ENCODE measurements at places on chromosomes 13 and 19.

DNA sequence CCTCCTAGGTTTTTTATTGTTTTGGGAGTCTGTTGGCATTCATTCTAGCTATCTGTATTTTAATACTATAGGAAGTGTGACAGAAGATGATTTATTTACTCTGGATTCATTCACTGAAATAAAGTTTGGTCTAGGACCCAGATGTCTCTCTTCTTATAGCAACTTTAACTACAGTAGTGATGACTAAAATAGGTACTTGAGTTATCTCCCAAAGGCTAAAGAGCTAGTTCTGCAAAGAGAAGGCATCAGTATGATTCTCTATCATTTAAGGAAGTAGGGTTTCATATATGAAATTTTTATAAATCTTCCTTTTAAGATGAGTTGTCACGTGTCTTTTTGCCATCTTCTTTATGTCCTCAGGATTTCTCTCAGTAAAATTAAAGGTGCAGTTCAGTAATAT lies 507.4 kb downstream of the KCTD12 start:
- no peaks in the 10 kb centered on the region for H3K27me3 ChIP-seq
- H3K4me3 ChIP-seq: no peak overlapping the region
- H3K4me1 ChIP-seq: no peaks in the 10 kb centered on the region
- H3K27ac ChIP-seq: no peak overlapping the region

GRCh38 chr19:48480183-48480557 lies 11.0 kb downstream of the CYTH2 start:
- H3K36me3 ChIP-seq: peaks cover 21% of the 10 kb centered on the region
- H3K27me3 ChIP-seq: no peaks in the 10 kb centered on the region
- H3K4me3 ChIP-seq: no peak overlapping the region

GRCh38 chr13:39463611-39464010 lies 139.4 kb downstream of the LHFPL6 start:
- H3K27me3 ChIP-seq: no peaks in the 10 kb centered on the region
- no peaks in the 10 kb centered on the region for H3K36me3 ChIP-seq

DNA sequence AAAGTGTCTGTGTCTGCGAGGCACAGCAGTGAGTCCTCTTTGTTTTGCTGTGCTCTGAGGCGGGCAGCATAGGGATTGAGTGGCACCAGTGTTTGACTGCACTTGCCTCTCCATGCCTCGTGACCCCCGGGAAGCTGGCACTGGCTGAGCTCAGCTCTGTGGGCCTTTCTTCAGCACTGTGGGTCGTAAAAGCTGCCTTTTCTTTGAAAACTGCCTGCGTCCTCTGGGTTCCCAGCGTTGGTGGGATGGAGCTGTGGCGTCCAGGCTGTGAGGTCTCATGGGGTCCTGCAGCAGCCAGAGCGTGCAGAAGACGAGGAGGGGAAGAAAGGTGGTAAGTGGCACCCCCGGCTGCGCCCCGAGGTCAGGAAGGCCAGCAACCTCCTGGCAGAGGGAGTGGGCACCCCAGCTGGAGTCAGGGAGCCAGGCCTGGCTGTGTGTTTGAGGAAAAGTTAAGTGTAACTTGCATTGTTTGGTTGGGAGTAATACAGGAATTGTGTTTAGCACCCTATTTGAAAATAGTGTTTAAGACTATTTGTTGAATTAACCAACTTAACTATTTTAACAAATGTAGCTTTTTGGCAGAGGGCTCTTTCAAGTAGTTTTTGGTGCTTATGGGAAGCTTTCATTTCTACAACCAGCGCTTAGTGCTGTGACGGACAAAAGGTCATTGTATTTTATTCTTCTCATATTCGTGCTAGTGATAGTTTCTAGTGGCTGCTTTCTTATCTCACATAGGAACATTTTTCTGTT lies 79.3 kb upstream of the TEX29 start:
- H3K27ac ChIP-seq: no peak overlapping the region
- DNase-seq: peak; percentile 30
- H3K36me3 ChIP-seq: peaks cover 11% of the 10 kb centered on the region

GRCh38 chr19:5068233-5069072 lies 99.5 kb downstream of the KDM4B start:
- no peaks in the 10 kb centered on the region for H3K4me1 ChIP-seq
- H3K36me3 ChIP-seq: peaks cover 8% of the 10 kb centered on the region
- no peak overlapping the region for H3K27ac ChIP-seq

DNA sequence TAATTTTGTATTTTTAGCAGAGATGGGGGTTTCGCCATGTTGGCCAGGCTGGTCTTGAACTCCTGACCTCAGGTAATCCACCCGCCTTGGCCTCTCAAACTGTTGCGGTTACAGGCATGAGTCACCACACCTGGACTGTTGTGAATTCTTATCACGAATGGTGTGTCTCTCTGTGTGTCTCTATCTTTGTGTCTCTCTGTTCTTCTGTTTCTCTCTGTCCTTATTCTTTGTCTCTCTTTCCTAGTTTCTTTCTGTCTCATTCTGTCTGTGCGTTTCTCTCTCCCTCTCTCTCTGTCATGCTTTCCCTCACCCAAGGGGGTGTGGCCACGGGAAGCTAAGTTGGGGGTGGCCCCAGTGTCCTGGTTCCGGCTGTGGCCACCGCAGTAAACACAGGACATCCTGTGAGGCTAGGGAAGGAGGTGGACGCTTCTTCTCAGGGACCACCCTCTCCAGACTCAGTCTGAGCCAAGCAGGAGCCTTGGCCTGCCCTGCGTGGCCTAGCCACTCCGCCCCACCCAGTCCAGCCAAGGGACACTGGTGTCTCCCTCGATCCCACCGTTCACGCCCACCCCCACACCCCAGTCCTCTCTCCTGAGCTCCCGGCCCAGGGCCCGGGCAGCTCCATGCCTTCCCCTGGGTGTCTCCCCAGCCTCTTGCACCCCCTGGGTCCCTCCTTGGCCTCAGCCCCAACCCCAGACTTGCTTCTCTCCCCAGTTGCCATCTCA lies 3.9 kb upstream of the PRX start:
- peak overlapping the region; percentile 88 for H3K27ac ChIP-seq
- no peak overlapping the region for H3K4me3 ChIP-seq
- H3K4me1 ChIP-seq: peaks cover 8% of the 10 kb centered on the region

GRCh38 chr19:56765137-56765536 lies 75.4 kb downstream of the PEG3 start:
- no peaks in the 10 kb centered on the region for H3K27me3 ChIP-seq
- peak; percentile 89 for DNase-seq
- peak overlapping the region; percentile 90 for H3K4me3 ChIP-seq
- H3K27ac ChIP-seq: no peak overlapping the region

DNA sequence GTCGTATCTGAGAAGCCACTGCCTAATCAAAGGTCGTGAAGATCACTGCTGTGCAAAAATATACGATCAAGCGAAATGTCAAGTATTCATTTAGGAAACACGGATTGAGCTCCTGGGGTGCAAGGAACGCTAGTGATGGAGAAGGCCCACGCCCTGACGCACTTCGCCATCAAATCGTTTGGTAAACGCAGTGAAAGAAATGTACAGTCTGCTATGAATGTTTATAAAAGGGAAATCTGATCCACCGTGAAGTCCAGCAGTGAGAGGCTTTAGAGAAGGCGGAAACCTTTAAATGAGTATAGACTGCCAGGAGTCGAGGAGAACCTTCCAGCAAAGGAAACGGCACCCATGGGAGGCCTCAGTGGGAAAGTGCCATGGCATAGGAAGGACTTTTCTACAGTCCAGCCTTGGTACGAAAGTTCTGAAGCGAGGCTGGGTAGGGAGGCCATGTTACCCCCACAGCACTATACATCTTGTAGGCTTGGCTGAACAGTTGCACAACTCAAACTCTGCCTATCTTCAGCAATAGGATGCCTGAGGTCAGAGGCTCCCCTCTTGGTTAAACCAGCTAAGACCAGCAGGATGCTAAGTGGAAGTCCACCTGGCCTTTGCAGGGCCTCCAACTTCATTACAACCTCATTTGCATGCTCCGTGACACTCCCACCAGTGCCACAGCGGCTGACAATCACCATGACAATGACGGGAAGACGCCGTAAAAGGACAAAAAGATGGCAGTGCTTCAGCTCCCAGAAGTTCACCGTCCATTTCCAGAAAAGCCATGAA lies 20.4 kb downstream of the PCID2 start:
- no peak overlapping the region for H3K27ac ChIP-seq
- no peak overlapping the region for H3K4me3 ChIP-seq
- DNase-seq: no peak
- no peaks in the 10 kb centered on the region for H3K4me1 ChIP-seq

GRCh38 chr19:49978324-49978723 lies 17.4 kb upstream of the SIGLEC11 start:
- H3K4me1 ChIP-seq: no peaks in the 10 kb centered on the region
- H3K4me3 ChIP-seq: no peak overlapping the region
- no peak overlapping the region for H3K27ac ChIP-seq
- H3K27me3 ChIP-seq: no peaks in the 10 kb centered on the region
- no peak for DNase-seq

- no peaks in the 10 kb centered on the region for H3K27me3 ChIP-seq
- no peaks in the 10 kb centered on the region for H3K4me1 ChIP-seq
- DNase-seq: peak; percentile 25
- no peak overlapping the region for H3K4me3 ChIP-seq
- no peaks in the 10 kb centered on the region for H3K36me3 ChIP-seq
- no peak overlapping the region for H3K27ac ChIP-seq
These were observed 27.2 kb upstream of the CBY2 start for GRCh38 chr13:45674908-45675307.

DNA sequence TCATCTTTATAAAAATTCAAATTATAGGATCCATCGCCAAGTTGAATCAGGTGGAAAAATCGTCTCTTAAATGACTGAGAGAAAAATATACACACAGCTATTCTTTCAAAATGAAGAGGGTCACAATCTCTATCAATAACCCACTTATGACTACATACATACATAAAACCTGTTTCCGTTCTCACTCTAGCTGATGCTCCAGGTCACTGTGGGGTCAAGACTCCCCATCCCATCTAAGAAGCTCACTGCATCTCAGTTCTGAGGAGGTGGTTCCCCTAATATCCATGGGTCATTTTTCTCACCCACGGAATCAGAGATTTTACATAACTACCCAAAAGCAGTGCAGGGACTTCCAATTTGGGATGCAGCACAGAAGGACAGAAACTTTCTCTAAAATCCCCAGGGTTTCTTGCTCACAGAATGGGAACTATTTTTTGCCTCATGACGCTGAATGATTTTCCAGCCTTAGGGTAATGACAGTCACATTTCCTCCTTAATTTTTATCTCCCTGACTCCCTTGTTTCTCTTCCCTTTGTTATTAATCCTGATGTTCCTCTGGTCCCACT lies 56.8 kb downstream of the DOCK9 start:
- H3K4me1 ChIP-seq: no peaks in the 10 kb centered on the region
- DNase-seq: no peak
- no peak overlapping the region for H3K27ac ChIP-seq
- no peaks in the 10 kb centered on the region for H3K36me3 ChIP-seq
- no peak overlapping the region for H3K4me3 ChIP-seq

- H3K27ac ChIP-seq: no peak overlapping the region
- no peak for DNase-seq
- H3K4me1 ChIP-seq: peaks cover 6% of the 10 kb centered on the region
- H3K36me3 ChIP-seq: no peaks in the 10 kb centered on the region
These were observed 22.4 kb upstream of the RNF113B start for GRCh38 chr13:98199480-98199879.

GRCh38 chr13:57640607-57641006 lies 9.1 kb downstream of the PCDH17 start:
- no peaks in the 10 kb centered on the region for H3K36me3 ChIP-seq
- no peak overlapping the region for H3K4me3 ChIP-seq
- no peak overlapping the region for H3K27ac ChIP-seq
- DNase-seq: no peak
- H3K4me1 ChIP-seq: no peaks in the 10 kb centered on the region

GRCh38 chr13:51998723-51999509 lies 12.3 kb downstream of the ATP7B start:
- peaks cover 27% of the 10 kb centered on the region for H3K4me1 ChIP-seq
- no peaks in the 10 kb centered on the region for H3K27me3 ChIP-seq
- peak overlapping the region; percentile 46 for H3K4me3 ChIP-seq
- H3K27ac ChIP-seq: peak overlapping the region; percentile 48
- no peaks in the 10 kb centered on the region for H3K36me3 ChIP-seq

DNA sequence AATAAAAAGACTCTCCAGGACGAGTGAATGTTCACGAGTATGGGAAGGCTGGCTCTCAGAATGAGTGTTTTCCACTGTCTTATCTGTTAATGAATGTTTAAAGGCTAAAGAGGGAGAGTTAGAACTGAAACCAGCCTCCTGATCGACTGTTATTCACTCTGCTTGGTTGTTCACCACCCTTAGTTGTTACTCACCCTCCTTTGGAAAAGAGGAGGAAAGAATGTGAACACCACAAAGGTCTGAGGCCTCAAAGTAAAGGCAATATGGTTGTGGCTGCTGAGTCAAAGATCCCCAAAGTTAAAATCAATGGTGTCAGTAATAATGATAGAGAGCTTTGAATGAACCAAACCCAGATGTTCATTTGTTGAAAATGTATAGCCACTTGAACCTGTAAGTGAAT lies 1793.2 kb upstream of the PCDH20 start:
- no peak overlapping the region for H3K27ac ChIP-seq
- H3K4me3 ChIP-seq: no peak overlapping the region
- H3K36me3 ChIP-seq: no peaks in the 10 kb centered on the region

DNA sequence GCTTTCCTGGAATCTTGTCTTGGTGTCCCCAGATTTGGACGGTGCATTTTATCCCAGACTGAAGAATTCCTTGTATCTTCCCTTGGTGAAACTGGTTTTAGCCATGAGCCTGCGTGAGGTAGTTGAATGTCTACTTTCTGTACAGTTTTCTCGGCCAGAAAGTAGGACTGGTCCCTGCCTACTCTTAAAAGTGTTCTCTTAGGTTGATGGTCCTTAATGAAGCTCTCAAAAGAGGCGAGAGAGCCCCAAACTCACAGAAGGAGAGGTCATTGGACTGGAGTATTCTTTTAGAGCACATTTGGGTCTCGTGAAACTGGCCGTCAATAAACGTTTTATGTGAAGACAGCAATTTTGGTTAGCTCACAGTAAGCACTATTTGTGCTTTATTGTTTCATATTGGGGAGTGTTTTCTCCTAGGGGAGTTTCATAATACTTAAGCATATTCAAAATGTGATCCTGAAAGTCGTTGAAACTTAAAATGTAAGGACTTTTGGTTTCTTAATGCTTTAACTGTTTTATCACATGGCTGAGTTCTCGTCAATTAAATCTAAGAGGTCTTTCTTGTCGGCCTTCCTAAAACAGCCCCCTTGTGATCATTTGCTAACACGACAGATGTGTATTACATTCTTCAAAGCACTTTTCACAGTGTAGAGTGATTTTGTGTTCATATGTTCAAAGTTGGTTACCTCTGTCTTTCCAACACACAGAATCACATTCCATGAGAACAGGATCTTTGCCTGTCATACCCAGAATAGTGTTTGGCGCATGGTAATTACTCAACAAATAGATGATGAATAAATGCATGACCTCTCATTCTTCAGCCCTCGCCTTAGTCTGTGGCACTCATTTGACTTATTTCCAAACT lies 889 bp downstream of the GTF2F2 start:
- H3K36me3 ChIP-seq: no peaks in the 10 kb centered on the region
- DNase-seq: no peak
- H3K27me3 ChIP-seq: no peaks in the 10 kb centered on the region
- peak overlapping the region; percentile 95 for H3K4me3 ChIP-seq
- peaks cover 7% of the 10 kb centered on the region for H3K4me1 ChIP-seq

GRCh38 chr13:75959861-75960481 lies 323.8 kb downstream of the LMO7 start:
- H3K27me3 ChIP-seq: no peaks in the 10 kb centered on the region
- no peaks in the 10 kb centered on the region for H3K36me3 ChIP-seq
- no peak overlapping the region for H3K27ac ChIP-seq
- no peak overlapping the region for H3K4me3 ChIP-seq
- no peaks in the 10 kb centered on the region for H3K4me1 ChIP-seq

Data from kidney (tissue), 22 donors.